NCI-H1048 (cell line): ENCODE measurements at places on chromosomes 2 and 18.

- DNase-seq: peak; percentile 62
Observed at GRCh38 chr2:158496986-158497385, 40.2 kb downstream of the PKP4 start.

GRCh38 chr2:116487336-116487735, 1327.2 kb upstream of the DDX18 start:
- no peak for DNase-seq

DNA sequence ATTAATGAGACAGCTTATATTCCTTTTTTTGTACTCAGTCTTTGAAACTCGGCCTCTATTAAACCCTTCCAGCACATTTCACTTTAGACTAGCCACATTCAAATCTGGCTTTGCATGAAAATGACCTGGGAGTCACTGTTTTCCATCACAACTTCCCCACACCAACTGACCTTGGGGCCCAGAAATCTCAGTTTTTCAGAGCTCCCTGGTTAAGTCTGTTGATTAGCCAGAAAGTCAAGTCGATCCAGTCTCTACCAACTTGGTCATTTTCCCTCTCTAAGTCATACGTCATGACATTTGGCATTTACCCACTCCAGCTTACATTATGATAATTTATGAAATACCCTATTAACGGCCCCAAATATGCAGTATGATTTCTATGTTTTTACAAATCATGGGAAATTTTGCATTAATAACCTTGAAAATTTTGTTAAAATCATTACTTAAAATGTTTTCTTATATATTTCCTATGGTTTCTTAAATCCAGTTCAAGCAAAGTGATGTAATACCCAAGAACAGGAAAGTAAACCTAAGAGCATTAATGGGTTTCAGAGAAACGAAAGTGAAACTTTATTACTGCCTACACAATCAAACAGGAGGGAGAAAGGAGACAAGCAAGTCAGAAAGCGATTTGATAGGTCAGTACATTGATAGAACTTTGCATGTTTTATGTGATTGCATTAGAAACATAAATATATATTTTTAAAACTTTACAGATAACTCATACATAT, 77.1 kb downstream of the SPATS2L start:
- DNase-seq: no peak

- no peak for DNase-seq
Observed at GRCh38 chr18:22098563-22098989, 70.8 kb upstream of the GATA6 start.

- no peak for DNase-seq
Observed at GRCh38 chr18:54991981-54992380, 32.7 kb upstream of the CCDC68 start.

DNA sequence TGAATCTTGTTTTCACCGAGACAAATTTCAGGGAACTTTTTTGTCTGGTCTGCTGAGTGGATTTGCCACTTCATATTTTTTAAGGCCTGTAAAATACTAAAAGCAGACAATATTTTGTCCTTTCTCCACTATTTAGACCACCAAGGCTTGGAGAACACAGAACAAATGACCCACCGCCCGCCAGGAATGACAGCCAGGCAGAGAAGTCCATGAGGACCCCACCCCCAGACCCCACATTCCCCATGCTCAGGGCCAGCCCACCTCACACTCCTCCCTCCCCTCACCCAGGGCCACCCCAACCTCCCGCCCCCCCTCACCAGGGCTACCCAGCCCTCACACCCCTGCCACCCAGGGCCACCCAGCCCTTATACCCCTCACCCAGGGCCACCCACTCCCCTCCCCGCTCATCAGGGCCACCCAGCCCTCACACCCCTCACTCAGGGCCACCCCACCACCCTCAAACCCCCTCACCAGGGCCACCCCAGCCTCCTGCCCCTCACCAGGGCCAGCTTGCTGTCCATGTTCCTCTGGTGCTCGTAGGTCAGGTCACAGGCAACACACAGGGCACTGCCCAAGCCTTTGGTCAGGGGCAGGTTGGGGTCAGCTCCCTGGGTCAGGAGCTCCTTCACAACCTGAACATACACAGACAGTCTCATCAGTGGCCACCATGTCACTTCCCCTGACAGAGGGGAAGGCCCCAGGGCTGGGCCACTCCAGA, 50.6 kb downstream of the ANKMY1 start:
- no peak for DNase-seq

DNA sequence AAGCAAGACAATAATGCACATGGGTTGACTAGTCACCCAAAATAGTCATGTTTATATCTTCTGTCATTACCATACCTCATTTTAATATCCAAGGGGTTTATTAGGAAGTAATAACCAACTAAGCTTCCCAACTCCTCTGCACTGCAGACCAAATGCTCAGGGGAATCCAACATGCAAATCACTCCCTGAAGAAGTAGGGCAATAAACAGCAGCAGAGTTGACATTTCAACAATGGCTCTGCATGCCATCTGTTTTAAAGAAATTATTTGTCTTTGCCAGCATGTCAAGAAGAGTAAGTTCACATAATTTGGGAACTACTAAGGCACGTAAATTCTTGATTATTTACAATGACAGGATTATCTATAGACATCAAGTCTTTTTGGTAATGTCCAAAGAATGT, 84.4 kb upstream of the LYPD1 start:
- peak; percentile 18 for DNase-seq

DNA sequence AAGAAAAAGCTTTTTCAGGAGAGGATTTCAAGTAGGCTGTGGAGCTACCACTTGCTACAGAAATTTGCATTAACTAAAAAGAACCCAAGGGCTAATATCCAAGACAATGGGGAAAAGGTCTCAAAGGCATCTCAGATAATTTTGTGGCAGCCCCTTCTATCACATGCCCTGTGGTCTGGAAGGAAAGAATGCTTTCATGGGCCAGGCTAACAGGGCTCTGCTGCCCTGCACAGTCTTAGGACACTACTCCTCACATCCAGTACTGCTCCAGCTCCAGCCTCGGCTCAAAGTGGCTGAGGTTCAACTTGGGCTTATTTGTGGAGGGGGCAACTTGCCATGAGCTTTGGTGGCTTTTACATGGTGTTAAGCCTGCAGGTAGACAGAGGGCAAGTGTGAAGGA, 1150.3 kb downstream of the CNTNAP5 start:
- no peak for DNase-seq

DNA sequence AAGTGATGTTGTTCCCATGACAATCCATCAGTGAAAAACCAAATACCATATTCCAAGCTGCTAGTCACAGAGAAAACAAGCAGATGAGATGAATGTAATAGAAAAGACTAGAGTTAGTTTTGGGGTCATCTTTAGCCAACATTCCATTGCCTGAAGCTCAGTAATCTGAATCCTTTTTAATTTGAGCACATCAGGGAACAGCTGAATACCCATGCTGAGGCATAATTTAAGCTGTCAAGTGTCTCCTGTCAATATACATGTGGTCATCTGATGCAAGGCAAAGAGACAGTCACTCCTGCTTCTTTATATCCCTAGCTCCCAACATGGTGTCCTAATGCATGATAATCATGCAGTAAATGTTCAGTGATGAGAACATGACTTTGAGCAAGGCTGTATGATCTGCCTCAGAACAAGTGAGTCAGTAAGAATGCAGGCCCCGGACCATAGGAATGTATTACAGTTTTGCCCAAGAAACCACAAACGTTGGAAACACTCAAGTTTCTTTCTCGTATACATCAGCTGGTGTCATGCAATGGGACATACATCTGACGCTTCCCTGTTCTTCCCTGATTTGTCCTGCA, 48.0 kb downstream of the CDK15 start:
- no peak for DNase-seq

DNA sequence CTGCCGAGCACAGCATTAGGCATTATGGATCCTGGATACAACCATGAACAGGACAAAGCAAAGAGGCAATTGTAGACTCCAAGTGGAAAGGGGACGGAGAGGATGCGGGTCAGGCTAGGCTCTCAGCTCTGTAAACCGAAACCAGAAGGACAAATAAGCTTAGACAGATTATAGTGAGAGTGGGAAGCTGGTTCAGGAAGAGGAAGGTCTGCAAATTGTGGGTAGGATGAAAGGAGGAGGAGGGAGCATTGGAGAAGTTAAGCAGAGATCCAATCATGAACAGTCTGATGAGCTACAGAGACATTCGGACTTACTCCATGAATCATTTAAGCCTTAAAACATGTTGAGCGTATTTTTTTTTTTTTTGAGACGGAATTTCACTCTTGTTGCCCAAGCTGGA, 3.0 kb downstream of the MSH6 start:
- DNase-seq: no peak

- no peak for DNase-seq
Observed at GRCh38 chr2:12168791-12169388, 422.5 kb downstream of the LPIN1 start.

DNA sequence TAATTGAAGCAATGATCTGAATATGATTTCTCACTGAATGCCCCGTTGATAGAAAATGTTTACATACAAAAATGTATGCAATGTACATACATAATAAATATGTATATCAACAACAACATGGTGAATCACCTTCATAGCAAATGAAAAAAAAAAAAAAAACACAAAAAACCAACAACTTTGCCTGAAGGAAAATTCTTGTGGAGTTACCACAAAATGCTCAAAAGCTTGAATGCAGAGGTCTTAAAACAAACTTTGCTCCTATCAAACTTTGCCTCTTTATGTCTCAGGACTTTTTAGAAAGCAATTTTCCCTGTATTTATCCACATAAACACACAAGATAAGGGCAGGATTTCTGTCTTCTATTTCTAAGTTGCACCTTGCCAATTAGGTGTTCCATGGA, 92.9 kb upstream of the SIX2 start:
- DNase-seq: no peak

- DNase-seq: no peak
Observed at GRCh38 chr2:202605174-202605573, 29.6 kb upstream of the FAM117B start.

DNA sequence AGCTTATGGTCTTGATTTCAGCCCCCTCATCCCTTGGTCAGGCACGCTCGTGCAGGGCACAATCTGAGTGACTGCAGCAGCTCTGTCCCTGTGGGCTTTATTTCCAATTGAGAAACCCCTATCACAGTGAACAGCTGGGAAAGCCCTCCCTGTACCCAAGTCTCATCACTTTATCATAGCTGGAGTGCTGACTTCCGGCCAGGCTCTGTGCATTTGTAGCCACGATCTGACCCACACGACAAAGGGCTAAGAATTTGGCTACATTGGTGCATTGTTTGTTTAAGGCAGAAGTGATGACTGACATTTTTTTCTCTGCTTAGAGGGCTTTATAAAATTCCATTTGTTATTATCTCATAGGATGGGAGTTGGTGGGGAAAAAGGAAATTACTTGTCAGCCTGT, 184.4 kb downstream of the KCNS3 start:
- no peak for DNase-seq

- no peak for DNase-seq
Observed at GRCh38 chr2:47076586-47077441, 78.3 kb downstream of the STPG4 start.

- no peak for DNase-seq
Observed at GRCh38 chr2:121501031-121501430, 29.6 kb upstream of the RNU4ATAC start.

DNA sequence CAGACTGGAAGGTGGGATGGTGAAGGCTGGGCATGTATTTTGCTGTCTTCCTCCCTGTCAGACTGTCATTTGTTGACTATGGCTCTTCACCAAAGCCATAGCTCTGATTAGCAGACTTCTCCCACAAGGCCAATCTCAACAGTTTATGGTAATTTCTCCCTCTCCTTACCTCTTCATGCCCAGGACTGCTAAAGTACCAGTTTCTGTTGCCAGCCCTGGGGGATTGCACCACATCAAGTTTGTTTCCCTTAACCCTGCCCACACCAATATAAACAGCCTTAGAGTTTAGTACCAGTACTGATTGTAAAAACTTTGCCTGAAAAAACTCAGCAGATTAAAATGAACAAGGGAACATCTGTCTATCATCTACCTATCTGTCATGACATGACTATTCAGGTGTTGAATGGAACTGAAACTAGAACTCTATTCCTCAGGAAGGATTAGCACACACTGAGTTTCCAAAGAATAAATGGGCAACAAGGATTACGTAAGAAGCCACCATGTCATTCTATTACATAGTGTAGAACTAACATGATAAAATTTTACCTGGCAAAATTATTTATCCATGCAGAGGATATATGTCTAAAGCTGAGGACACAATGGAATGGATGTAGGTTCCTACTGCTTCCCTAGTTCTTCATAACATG, 13.7 kb downstream of the FEZ2 start:
- DNase-seq: no peak

GRCh38 chr18:72160510-72161445, 383.4 kb downstream of the CBLN2 start:
- no peak for DNase-seq

DNA sequence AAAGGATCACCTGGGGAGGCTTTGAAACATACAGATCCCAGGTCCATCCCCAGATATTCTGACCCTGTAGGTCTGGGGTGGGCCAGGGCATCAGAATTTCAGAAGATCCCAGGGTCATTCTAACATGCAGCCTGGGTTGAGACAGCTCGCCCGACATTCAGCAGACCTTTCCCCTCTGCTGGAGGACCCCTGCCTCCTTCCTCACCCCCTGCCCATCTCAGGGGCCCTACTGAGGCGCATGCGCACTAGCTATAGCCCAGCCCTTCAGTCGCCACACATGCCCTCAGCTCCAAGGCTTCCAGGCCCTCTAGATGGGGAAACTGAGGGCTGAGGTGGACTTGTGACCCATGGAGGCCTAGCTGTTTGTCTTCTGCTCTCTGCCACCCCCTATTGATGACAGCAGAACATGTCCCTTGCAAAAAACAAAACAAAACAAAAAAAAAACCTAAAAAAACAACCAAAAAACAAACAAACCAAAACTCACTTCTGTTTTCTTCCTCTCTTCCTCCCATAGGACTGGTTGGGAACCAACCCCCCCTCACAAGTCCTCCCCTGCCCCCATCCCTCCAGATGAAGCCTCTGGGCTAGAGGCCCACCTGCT, 91.3 kb downstream of the ZBTB7C start:
- DNase-seq: no peak

DNA sequence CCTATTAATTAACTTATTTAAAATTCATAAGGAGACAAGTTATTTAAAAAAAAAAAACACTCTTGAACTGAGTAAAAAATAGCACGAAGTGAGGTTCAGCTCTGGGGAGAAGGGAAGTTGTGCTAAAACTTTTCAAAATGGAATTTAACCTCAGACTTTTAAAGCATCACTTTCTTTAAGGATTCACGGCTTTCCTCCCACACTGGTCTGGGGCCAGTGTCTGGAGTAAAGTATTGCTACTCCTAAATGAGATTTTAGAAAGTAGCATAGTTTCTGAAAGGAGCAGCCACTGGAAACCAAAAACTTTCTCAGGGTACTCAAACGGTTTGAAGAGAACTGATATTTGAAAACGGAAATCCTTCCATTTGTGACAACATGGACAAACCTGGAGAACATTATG, 97.7 kb upstream of the CYP1B1 start:
- no peak for DNase-seq
